ENCODE measurements at places on chromosomes 7 and 10.
A peak's percentile ranks its signal among the peaks of the same experiment; 100 is the strongest.

GRCh38 chr10:104199567-104199966 is 32.6 kb downstream of the CFAP43 start:
- no peak for DNase-seq

- no peak for DNase-seq
Measured at GRCh38 chr10:69996611-69997010, 56.0 kb upstream of the MACROH2A2 start.

- DNase-seq = no peak
Measured at GRCh38 chr10:3773460-3774017, 11.5 kb downstream of the KLF6 start.

- DNase-seq = no peak
Measured at GRCh38 chr10:6537770-6538169, 42.3 kb downstream of the PRKCQ start.

- DNase-seq = no peak
Measured at GRCh38 chr7:135980012-135980551, 2.9 kb upstream of the MTPN start.

GRCh38 chr7:152512706-152513105 is 76.9 kb upstream of the KMT2C start:
- no peak for DNase-seq

- DNase-seq = no peak
Measured at GRCh38 chr7:11447106-11447505, 384.9 kb downstream of the THSD7A start.

- DNase-seq = no peak
Measured at GRCh38 chr10:49328401-49329145, 29.6 kb downstream of the C10orf71 start.

GRCh38 chr10:98308669-98309365 is 40.8 kb upstream of the LOXL4 start:
- no peak for DNase-seq

- DNase-seq = no peak
Measured at GRCh38 chr7:48085942-48086341, 3.1 kb upstream of the UPP1 start.

DNA sequence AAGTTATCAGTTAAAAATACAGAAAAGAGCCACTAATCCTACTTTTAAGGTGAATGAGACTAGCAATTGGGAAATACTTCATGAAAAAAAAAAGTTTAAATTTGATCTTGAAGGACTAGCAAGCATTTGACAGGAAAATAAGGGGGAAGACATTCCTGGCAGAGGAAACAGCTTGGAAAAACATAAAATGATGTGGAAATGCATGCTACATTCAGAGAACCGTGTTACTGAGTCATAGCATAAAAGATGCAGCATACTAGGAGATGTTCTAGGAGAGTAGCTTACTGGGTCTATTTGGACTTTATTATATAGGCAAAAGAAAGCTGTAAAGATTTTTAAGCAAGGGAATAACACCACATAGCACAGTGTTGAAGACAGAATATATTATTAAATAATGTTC is 108.6 kb upstream of the COL1A2 start:
- no peak for DNase-seq

DNA sequence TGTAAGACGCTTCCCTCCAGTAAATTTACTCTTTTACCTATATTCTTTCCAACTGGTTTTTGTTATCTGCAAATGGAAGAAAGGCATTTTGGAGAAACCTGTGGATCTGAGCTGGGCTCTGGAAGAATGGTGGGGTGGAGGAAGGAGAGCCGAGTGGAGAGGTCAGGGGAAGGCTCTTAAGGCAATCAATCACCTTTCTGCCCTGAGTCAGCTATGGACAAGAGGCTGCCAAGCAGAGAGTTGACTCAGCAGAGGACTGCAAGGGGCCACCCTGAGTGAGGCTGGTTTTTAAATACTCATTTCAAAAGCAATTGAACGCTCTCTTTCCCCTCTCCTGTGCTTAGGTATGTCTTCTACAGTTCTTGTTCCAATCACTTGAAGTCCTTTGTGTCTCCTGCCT is 81.8 kb downstream of the SPAG6 start:
- DNase-seq = no peak

- DNase-seq = no peak
Measured at GRCh38 chr7:37187179-37187578, 261.5 kb downstream of the ELMO1 start.

GRCh38 chr10:13707156-13707881 is 120.6 kb downstream of the PRPF18 start:
- no peak for DNase-seq

GRCh38 chr7:7443806-7444350 is 91.8 kb downstream of the COL28A1 start:
- DNase-seq = no peak

DNA sequence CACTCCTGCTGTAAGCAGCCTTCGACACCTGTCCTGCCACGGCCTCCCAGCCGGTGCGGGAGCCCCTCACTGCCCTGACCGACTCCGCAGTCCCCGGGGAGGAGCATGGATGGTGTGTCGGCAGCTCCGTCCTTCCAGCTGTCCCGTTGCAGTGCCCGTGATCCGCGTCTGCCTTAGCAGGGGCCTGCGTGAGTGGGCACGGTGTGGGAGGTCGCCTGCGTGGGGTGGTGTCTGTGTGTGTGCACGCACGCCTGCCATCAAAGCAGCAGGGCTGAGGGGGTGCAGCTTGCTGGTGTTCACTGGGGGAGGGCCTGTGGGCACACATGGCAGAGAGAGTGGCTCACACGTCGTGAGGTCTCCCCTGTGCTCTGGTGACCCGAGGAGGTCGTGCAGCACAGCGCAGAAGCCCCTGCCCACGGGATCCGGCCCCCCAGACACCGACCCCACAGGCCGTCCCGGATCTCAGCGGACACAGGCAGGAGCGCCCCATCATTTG is 10.3 kb downstream of the MAFK start:
- DNase-seq = no peak

GRCh38 chr7:87858417-87859100 is 17.6 kb downstream of the SLC25A40 start:
- DNase-seq = no peak

DNA sequence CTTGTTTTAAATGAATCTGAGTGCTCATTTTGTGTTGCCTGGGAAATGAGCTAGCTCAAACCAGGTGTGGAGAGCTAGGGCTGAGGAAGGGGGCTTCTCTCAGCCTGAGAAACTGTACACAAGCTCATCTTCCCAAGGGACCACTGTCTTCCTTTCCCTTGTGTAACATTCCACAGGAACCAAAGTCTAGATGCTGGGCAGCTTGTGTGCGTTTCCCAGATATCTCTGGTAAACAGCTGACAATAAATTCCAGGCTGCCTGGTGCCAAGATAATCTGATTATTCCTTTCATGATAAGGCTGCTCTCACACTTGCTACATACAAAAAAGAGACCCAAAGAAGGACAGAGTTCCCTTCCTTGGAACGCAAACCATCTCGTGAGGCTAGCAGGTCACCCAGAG is 33.1 kb upstream of the MKLN1 start:
- no peak for DNase-seq

GRCh38 chr7:99918959-99919813 is at the start of gene TRIM4:
TSS of gene TRIM4 (minus strand) at chr7:99919530. CDS start at chr7:99919401, 129 bp downstream.
- DNase-seq = peak; percentile 86

GRCh38 chr7:133428326-133428725 is 175.4 kb downstream of the EXOC4 start:
- no peak for DNase-seq

- DNase-seq = no peak
Measured at GRCh38 chr10:124545351-124546054, 83.9 kb downstream of the LHPP start.

GRCh38 chr10:34739915-34740314 is 75.2 kb downstream of the PARD3 start:
- DNase-seq = no peak

GRCh38 chr7:101363734-101364374 is 1.2 kb downstream of the COL26A1 start:
- DNase-seq = peak; percentile 50

- DNase-seq = no peak
Measured at GRCh38 chr7:108086962-108087361, 43.2 kb downstream of the LAMB4 start.

- DNase-seq = no peak
Measured at GRCh38 chr10:77873536-77874380, 52.8 kb downstream of the DLG5 start.

DNA sequence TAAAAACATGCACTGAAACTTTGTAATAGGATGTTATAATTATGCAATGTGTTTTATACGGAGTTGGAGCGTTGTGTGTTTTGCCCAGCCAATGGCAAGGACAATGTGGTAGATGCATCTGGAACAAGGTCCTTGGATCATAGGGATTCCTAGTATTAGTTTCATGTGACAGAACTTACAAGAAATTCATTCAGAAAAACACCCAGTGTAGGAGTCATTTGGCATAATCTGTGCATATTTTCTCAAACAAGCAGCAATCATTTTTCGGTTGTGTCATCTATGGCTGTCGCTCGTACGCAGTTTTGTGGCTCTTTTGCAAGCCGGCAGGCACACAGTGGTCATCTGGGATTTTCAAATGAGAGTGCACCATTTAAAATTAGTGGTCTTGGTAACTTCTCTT is 19.8 kb downstream of the CREB5 start:
- DNase-seq = no peak

GRCh38 chr10:129658376-129659072 is 191.5 kb downstream of the MGMT start:
- no peak for DNase-seq

- no peak for DNase-seq
Measured at GRCh38 chr10:31871266-31872065, 57.2 kb downstream of the ARHGAP12 start.

GRCh38 chr10:72009425-72010081 is 45.4 kb downstream of the CHST3 start:
- DNase-seq = no peak

- DNase-seq = no peak
Measured at GRCh38 chr7:120874722-120875121, 16.8 kb upstream of the TSPAN12 start.

- DNase-seq = no peak
Measured at GRCh38 chr7:151541709-151542499, 22.2 kb upstream of the RHEB start.

- DNase-seq = no peak
Measured at GRCh38 chr10:114923551-114923950, 14.4 kb upstream of the TRUB1 start.

GRCh38 chr10:21626457-21627161 is 92.6 kb downstream of the MLLT10 start:
- no peak for DNase-seq

- DNase-seq = no peak
Measured at GRCh38 chr10:3874990-3875841, 90.2 kb upstream of the KLF6 start.

DNA sequence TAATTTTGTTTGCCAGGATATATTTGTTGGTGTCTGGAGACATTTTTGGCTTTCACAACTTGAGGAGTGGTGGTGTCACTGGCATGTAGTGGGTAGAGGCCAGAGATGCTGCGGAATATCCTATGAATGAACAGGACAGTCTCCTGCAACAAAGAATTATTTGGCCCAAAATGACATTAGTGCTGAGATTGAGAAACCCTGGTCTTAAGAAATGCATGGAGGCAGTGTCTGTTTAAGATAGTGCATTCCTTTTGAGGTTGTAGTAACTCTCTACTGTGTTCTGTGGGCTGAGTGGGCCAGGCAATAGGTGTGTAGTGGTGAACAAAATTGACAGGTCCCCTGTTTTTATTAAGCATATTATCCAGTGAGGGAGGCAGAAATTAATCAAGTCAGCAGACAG is 165.5 kb downstream of the CDK14 start:
- DNase-seq = no peak

DNA sequence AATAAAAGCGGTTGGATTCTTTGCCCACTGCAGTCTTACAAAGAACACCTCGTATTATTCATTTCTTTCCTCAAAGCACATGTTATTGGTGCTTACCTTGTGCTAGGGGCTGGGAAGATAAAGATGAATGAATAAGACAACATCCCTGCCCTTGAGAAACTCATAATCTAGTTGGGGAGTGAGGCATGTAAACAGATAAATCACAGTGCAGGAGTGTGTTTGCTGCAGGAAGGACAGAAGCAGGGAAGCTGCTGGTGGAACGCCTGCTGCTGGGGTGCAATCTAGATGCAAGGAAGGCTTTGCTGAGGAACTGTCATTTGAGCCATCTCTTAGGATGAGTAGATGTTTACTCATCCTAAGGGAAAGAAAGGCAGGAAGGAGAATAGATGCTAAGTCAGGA is 135.6 kb downstream of the TMEM178B start:
- DNase-seq = no peak

DNA sequence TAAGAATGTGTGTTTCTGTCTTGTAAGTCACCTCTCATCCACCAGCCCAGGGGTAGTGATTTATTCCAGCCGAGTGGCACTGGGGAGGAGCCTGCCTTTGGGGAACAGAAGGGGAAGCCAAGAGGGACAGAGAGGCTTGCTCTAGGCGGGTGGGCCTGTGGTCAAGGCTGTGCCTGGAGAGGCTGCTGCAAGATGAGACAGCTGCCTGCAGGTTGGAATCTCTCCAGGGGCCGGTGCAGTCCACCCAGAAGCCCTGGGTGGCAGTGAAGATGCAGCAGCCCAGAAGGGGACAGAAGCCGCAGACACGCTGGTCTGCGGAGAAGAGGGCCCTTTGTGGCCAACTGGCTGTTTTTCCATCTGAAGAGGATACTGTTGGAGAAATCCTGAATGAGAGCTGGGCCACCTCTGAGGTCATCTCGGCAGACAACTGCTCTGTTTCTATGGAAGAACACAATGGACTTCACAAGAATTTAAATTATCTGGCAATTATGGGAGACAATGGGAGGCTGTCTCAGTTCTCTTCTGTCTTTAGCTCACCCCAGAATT is 175.7 kb downstream of the GFRA1 start:
- DNase-seq = no peak

DNA sequence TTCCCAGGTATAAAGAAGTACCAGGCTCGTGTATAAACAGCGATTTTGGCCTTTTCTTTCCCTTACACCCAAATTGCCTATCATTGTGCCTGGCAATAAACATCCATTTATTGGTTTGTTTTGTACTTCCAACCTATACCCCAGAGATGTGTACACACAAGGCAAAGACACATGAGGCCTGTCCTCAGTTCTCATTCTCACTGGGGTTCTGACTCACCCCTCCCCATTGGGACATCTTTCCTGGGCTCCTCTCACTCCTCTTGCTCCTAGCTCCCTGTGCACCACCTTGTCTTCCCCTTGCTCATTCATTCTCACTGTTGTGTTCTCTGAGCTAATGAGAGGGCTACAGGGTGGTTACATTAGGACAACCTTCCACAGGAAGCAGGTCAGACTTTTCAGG is 240.7 kb downstream of the ANK3 start:
- no peak for DNase-seq

DNA sequence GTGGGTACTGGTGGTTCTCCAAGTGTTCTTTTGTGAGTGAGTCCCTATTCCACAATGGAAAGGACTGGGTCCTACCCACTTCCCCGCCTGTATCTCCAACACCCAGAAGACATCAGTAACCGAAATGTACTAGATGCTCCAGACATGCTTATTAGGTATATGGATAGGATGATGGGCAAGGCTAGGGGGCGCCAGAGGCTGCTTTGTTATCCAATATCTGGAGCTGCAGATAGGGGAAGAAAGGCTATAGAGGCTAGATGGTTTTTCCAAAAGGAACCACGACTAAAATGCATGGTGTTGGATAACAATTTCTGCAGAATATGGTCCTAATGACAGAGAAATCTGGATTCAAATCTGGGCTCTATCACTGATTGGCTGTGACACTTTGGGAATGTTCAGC is 56.2 kb upstream of the TM9SF3 start:
- DNase-seq = no peak

- DNase-seq = no peak
Measured at GRCh38 chr10:117609095-117609795, 66.7 kb downstream of the EMX2 start.

All from activated T-helper 1 cell treated with anti-CD3 and anti-CD28 coated beads, Interleukin-2, amount 50 U/mL, for 16 hours (primary cell).